ENCODE measurements at places on chromosomes 4 and X.

DNA sequence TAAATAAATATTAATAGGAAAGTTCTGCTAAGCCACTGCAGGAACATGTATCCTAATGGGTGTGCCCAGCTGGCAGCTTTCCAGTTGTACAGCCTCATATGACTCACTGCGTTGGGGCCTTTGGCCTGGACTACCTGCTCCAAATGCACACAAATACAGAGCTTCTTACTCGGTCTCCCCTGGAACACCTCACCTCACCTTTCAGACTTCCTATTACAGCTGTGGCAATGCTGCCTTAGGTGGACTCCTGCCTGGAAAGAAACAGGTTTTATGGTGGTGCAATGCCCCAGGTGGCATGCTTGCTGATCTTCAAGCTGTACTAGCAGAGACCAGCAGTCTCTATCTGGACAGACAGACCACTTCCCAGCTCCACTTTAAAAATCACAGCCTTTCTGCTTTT is 85.7 kb upstream of the EXOC1L start:
- peak; percentile 98 for DNase-seq

DNA sequence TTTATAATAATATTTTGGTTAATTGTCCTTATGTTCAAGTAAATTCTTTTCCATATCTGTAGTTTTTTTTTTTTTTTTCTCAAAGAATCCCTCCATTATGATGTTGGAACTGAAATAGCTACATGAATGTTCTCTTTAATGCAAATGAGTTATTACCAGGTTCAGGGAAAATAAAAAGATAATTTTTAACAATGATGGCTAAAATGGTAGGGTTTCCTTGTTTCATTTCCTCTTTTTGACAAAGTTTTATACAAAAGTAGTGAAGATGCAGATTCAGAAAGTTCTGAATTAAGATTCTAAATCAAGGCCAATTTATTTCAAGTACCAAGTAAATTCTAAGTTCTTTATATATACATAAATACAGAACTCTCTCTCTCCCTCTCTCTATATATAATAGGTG is 779.0 kb upstream of the INTU start:
- DNase-seq = no peak

GRCh38 chrX:16807976-16808542 is 21.8 kb downstream of the TXLNG start:
- DNase-seq = peak; percentile 72

GRCh38 chr4:3827616-3828492 is 61.7 kb downstream of the ADRA2C start:
- DNase-seq = peak; percentile 87

GRCh38 chr4:168584321-168584771 is 87.5 kb downstream of the PALLD start:
- no peak for DNase-seq

DNA sequence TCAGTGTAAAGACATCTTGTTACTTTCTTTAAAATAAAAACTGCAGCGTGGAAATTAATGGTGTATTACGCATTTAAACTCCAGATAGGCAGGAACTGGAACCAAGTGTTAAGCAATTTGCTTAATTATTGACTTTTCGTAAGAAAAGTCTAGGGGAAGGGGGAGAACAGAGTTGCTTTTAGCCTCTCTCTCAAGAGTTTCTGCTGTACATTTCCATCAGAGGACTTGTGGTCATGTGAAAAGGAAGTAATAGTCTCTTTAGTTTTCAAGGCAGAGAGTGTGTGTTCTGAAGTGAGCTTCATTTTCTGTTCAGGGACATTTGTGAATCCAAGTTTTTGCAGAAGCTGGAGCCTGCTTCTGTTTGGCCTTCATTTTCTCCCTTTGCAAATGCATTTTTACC is 127.2 kb downstream of the UBE2K start:
- DNase-seq = no peak

DNA sequence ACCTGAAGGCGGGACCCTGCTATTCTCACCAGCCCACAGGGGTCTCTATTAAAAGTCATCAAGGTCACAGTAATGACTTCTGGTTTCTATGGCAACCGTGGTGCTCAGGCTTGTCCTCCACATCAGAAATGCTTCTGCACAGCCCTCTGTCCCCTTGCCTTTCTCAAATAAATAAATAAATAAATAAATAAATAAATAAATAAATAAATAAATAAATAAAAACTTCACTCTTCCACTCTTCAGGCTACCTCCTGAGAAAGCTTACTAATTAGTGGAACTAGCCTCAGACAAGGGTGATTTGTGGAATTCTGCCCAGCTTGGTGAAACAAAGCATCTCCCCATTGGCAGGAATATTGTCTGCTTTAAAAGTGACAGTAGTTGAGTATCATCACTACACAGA is 5.5 kb upstream of the RAB40A start:
- DNase-seq = no peak

- DNase-seq = peak; percentile 44
Measured at GRCh38 chr4:168514249-168514852, 17.5 kb downstream of the PALLD start.

DNA sequence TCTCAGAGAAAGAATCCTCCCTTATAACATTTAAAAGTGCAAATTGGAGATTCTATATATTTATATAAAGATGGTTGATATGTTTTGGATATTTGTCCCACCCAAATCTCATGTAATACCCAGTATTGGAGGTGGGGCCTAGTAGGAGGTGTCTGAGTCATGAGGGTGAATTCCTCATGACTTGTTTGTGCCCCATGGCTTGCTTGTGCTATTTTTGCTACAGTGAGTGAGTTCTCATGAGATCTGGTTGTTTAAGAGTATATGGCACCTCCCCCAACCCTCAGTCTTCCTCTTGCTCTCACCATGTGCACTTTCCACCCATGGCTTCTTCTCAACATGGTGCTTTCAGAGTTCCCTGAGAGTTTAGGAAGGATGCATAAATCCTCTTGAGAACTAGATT is 9.5 kb upstream of the ANKRD50 start:
- DNase-seq = no peak

GRCh38 chr4:20127626-20128025 is 124.1 kb upstream of the SLIT2 start:
- DNase-seq = no peak

DNA sequence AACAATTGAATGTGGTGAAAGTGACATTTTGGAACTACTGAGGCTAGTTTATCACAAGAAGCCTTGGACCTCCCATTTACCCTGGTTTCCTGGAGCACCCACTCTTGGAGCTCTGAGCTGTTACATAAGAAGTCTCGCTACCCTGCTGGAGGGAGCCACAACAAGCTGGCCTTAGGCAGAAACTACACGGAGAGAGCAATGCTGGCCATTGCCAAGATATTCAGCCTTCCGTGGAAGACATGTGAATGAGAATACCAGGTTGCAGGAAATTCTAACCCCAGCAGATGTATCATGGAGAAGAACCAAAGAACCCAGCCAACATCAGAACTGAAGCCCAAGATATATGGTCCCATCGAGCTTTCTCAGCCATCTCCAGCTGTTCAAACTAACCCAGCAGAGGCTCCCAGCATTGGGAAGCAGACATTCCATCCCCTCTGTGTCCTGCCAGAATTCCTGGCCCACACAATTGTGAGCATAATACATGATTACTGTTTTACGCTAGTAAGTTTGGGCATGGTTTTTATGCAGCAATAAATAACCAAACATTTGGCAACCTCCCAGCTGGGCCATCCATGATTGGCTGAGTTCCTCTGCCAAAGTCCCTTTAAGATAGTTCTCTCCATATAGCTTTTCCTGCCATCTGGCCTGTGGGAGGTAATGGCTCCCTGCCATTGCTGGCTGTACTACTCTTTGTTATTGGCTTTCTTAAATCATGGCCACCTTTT is 17.9 kb upstream of the PDE5A start:
- DNase-seq = no peak

DNA sequence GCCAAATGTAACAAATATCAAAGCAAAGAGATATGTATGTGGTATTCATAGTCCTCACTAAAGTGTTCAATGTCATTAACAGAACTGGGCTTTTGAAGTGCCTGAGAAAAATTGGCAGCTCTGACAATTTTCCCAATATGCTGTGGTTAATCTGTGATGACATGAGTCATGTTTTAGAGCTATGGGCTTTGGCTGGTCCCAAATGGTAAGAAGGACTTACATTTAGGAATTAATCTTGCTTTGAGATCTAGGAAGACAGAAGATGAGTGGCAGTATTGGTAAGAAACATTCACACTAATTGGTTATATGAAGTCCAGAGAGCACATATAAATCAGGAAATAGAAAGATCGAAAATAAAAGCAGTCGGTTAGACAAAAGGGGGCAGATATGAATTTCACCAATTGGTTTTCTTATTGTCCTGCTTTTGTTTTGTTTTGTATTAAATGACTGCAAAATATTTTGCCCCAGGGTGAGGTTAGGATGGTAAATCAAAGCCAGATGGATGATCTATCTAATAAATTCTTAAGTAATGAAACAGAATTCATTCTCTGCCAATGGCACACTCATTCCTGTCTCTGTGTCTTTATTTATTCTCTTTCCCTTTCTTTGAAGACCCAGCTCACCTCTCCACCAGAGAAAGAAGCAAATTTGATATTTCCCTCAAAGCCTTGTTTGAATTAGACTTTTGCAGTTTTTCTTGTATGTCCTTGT is 993.1 kb downstream of the RPA4 start:
- no peak for DNase-seq

DNA sequence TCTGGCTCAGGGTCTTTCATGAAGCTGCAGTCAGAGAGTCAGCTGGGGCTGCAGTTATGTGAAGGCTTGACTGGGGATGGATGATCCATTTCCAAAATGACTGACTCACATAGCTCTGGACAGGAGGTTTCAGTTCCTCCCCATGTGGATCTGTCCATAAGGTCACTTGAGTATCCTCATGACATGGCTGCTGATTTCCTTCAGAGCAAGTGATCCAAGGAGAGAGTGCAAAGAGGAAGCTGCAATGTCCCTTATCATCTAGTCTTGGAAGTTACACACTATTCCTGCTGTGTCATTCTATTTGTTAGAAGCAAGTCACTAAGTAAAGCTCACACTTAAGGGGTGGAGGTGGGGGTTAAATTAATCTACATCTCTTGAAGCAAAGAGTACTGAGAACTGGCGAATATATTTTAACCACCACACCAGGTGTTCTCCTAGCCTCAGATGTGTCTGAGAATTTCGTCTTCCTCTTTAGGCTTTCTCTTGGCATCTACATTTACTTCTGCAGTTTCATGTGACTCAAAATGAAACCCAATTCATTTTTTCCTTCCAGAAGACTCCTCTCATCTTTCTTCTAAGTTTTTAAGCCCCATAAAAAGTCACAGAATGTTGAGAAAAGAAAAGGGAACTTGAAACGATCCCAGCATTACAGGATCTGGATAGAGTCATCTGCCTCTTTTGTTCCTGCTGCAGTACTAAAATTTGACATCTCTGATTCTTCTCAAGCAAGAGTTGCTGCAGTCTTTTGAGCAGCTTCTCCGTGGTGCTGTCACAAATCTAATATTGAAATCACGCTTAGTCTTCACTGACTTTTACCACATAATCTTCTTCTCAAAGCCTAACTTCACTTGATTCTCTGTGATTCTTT is 3.8 kb upstream of the GRPR start:
- no peak for DNase-seq

- no peak for DNase-seq
Measured at GRCh38 chrX:42131856-42132255, 208.5 kb upstream of the CASK start.

GRCh38 chr4:94877973-94878372 is 120.2 kb downstream of the BMPR1B start:
- DNase-seq = no peak

DNA sequence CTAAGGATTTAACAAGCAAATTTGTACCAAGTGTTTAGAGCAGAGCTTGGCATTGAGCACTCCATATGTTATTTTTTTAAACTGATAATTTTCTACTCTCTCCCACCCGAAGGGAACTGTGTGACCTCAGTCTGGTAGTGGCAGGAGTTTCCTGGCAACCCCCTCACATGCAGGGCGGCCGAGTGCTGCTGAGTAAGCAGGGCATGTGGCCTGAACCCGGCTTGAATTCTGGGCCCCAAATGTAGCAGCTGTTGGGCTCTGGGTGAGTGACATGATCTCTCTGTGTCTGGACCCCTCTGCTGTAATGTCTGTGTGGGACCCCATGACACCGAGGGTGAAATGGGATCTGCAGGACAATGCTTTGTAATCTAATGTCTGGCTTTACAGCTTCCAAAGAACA is 13.6 kb upstream of the C4orf50 start:
- DNase-seq = no peak

DNA sequence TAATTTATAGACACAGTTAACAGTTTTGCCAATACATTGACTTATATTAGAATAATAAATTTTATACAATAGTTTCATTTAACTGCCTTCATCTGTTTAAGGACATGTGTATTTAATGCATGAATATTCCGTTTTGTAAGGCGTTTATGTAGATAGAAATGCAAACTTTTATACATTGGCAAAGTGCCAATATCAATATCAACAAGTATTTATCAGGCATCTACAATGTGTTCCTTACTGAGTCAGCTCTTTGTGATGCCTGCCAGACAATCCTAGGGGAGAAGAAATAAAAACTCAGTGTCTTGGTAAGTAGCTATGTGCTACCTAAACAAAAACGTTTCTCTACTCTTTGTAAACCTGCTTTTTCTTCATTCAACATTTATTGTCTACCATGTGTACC is 1142.2 kb downstream of the C4orf33 start:
- DNase-seq = no peak

GRCh38 chr4:89528526-89529133 is 221.0 kb upstream of the GPRIN3 start:
- DNase-seq = no peak

DNA sequence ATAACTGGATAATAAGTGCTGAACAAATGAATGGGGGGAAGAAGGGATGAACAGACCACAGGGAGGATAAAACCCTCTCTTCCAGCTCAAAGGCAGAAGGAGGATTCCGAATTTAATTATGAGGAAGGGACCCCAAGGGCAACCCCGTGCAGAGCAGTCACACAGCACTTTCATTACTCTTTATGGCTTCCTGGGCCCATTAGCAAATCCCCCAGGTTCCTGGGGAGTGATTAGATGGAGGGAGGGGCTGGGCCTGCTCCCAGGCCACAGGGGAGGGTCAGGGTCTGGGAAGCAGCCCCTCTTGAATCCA is 67.1 kb downstream of the PPP2R2C start:
- DNase-seq = no peak

GRCh38 chr4:131251321-131251720 is 1897.8 kb upstream of the PCDH10 start:
- no peak for DNase-seq

Measured in small intestine (tissue), 16 donors.